Panc1 (cell line): ENCODE measurements at places on chromosomes 6 and 20.

DNA sequence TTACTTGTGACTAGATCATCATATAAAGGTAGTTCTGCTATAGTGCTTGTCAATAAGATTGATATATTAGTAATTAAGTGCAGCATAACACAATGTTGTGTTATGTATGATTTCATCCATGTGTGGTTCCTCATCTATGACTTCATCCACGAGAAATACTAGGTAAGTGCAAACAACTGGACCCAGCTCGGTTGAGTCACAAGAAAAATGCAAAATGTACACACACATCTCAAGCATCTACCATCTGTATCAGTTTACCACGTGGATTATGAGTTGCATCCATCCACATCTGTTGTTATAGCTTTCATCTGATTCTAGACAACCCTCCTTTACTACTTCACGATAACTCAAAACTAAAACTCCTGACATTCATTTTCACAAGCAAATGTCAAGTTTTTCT lies 517.0 kb upstream of the CITED2 start:
- DNase-seq, result no peak

DNA sequence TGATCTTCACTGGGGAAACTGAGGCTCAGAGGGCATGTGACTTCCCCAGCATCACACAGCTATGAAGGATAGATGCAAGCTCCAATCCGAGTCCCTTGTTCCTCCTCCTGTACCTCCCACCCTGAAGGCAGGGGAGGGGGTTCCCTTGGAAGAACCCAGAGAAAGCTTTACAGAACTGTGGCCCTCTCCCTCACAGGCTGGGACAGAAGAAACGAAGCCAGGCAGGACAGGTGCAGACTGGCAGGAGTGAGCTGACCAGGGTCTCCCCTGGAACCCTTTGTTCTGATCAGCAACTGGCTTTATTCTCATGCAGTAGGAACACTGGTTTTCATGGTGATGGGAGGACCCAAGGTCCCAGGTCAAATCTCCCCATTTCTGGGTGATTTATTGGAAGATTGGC lies 90.2 kb downstream of the TMEM242 start:
- no peak for DNase-seq

DNA sequence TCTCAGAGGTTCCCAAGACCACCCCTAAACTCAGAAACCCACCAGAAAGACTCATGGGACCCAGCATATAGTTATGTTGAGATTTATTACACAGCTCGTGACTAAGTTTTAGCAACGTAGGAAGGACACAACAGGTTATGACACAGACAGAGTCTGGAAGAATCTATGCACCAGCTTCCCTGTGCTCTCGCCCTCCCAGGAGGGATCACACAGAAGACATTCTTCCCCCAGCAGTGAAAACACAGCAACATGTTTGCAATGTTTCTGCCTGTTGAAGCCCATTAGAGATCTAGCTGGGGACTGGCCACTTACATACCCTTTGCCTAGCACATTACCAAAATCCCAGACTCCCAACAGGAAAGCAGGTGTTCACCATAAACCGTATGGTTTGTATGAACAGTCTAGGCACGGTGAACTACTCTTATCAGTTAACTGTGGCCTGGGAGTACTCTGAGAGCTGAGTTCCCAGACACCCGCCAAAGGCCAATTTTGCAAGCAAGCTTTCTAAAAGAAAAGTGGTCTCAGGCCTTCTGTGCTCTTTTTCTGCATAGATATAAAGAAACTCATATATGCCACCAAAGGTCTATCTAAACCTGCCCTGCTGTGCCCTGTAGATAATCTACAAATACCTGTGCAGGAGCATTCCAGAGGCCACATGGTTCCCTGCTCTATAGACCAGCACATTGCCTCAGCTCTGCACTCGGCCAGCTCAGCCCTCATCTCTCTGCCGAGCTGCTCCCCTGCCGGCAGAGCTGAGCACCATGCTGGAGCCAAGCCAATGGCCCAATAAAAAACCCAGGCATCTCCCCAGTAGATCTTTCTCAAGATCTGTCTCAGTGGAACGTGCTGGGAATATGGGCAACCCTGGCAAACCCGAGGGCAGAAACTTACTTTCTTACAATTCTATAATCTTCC lies 69.6 kb upstream of the SMIM28 start:
- DNase-seq, result no peak

DNA sequence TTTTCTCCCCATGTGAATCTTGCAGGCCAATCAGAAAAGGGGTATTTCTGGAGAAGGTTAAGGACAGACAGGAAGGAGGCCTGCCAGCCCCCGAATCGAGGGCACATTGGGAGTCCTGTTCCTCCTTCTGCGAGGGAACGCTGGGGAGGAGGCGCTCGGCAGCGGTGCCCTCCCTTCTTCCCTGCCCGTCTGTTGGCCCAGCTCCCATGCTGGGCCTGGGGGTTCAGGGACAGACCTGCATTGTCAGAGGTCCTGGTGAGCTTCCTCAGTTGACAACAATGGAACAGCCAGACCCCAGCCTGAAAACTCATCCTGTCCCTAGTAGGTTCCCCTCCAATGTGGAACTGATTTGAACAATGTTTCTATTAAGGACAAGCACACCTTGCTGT lies 15.1 kb upstream of the SYNJ2 start:
- DNase-seq, result no peak

DNA sequence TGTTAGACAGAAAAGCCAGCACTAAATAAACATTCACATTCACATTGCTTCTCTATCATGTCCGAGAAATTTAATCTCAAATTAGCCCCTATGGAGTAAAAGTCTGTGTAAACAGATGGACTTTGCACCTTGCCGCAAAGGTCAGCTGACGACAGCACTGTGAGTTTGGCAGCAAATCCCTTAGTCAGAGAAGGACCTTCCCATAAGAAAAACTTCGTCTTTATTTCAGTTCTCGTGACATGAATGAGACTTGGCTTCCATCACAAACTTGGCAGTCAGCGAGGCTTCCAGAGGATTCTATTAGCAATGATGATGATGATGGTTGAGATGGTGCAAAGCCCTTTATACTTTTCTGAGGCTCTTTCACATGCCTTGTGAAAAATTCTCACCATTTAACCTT lies 133.7 kb upstream of the IFNGR1 start:
- no peak for DNase-seq

DNA sequence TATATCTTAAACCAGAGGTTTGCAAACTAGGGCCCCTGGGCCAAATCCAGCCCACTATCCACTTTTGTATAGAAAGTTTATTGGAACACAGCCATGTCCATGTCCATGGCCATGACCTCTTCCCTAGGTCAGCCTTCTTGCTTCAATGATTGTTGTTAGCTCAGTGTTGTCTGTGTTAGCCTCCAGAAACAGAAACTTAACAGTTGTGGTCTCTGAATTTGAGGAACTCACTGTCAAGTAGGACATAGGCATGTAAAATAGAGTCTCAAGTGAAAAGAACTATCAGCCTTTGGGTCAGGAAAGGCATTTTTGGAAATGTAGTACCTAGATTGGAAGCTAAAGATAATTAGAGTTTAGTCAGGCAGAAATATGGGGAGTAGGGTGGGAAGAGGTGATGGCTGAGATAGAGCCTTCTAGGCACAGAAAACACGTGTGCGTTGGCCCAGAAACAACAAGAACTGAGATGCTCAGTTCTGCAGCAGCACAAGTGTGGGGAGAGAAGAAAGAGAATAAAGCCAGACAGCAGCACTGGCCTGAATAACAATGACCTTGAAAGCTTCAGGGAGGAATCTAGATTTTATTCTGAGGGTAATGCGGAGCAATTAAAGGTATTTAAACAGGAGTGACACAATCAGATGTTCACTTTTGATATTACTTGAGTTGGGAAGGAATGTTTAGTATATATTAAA lies 87.0 kb upstream of the OLIG3 start:
- no peak for DNase-seq

DNA sequence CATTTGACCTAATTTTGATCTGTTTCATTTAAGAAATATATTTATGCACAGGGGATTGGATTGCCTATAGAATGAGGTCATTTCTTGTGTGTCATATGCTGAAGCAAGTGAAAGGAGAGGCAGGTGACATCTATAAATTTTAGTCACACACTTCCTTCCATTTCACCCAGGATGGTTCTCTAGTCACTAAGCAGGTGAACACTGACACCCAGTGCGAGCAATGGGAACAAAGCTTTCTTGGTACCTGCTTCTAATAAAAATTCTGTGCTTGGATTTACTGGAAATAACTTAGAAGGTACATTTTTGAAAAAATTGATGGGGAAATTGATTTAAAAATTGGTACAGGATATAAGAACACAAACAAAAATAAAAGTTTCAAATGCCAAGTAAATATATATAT lies 66.9 kb upstream of the MC3R start:
- no peak for DNase-seq
